CD4-positive, alpha-beta T cell (primary cell): ENCODE measurements at places on chromosomes 12 and 14. TPM values are rescaled to one million over a fixed set of nuclear protein-coding genes. Genes with fewer than 3 reads are reported as not detected.

The AMIGO2 gene
- 9.7 TPM for total RNA-seq

The IFNG gene
- 3.2 TPM for total RNA-seq

The SLCO1B1 gene
- not detected for total RNA-seq

The BHLHE41 gene
- total RNA-seq: not detected

The SIX4 gene
- total RNA-seq: not detected

The KRT77 gene
- 0.20 TPM for total RNA-seq
